NCI-H1048 (cell line): ENCODE measurements at places on chromosomes 5 and 9.

GRCh38 chr5:160506006-160507004 lies 84.7 kb downstream of the PTTG1 start:
- no peak for DNase-seq

GRCh38 chr9:77909306-77909705 lies 122.3 kb downstream of the GNAQ start:
- no peak for DNase-seq

- DNase-seq: no peak
Measured at GRCh38 chr5:171295299-171295698, 13.7 kb upstream of the TLX3 start.

- DNase-seq: no peak
Measured at GRCh38 chr5:117713585-117714198, 1139.1 kb upstream of the SEMA6A start.

GRCh38 chr5:38806775-38807258 lies 39.0 kb upstream of the OSMR start:
- DNase-seq: no peak

GRCh38 chr9:6552033-6552432 lies 93.5 kb downstream of the GLDC start:
- no peak for DNase-seq

GRCh38 chr5:44774279-44774880 lies 34.4 kb upstream of the MRPS30 start:
- DNase-seq: no peak

GRCh38 chr9:126000731-126001580 lies 253.8 kb downstream of the PBX3 start:
- DNase-seq: no peak

- no peak for DNase-seq
Measured at GRCh38 chr9:35538361-35539234, 48.7 kb downstream of the RUSC2 start.

DNA sequence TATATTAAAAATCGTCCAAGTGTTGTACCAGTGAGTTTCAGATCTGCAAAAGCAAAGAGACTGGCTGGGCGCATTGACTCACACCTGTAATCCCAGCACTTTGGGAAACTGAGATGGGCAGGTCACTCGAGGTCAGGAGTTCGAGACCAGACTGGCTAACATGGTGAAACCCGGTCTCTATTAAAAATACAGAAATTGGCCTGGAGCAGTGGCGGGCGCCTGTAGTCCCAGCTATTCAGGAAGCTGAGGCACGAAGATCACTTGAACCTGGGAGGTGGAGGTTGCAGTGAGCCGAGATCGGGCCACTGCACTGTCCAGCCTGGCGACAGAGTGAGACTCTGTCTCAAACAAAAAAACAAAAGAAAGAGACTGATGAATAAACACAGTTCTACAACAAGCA lies 18.3 kb upstream of the B4GALT1 start:
- no peak for DNase-seq

DNA sequence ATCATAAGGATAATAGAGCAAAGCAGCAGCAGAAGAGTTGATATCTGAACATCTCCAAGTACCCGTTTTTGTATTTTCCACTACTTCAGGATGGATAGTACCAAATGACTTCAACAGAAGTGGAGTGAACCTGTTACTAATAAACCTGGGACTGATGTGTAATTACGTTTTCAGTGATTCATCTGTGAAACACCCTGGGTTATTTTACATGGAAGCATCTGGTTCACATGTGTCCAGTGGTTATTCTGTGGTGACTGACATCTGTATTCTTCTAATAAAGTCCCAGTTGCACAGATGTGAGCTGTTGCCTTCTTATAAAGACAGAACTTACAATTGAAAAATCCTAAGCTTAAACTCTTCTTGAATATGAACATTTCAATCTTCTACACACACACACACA lies 139.7 kb upstream of the VCAN start:
- DNase-seq: no peak

- no peak for DNase-seq
Measured at GRCh38 chr5:140998921-140999410, 32.7 kb downstream of the PCDHAC2 start.

DNA sequence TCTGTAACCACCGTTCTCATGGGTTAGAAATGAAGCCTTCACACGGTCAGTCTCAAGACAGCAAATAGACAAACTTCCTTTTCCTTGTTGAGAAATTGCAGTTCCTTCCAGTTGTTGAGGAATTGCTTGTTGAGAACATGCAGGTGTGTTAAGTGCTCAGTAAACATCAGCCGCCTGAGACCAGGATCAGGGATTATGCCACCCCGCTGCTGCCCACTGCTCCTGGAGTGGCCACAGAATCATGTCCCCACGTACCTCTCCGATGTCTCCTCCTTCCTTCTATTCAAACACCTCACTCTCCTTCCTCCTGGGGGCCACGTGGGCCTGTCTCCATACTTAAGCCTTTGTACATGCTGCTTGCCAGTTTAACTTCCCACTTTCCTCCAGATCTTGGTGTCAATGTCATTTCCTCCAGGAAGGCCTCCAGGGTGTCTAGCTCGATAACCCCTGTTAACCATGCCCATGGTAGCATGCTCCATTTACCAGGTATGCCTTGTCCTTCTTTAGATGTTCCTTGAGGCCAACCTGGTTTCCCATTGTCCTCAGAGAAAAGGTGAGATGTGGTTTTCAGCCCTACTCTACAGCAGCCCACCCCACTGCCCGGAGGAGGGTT lies 33.8 kb upstream of the RPL26L1 start:
- DNase-seq: no peak

DNA sequence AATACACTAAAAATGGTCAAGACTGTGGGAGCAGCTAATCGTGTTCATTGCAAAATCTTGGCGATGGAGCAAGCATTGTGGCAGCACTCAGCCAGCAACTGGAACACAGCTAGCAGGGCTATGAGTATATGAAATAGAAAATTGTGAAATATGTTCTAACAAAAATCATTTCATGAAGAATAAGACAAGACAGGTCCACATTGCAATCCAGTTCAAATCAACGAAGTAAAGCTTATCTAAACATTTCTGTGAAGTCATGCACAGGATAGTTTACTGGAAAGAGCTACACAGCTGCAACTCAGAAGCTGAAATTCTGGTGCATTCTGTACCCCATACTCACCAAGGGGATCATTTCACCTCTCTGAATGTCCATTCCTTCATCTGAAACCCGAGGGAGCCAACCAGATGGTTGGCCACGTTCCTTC lies 5.3 kb upstream of the NFIL3 start:
- DNase-seq: no peak

DNA sequence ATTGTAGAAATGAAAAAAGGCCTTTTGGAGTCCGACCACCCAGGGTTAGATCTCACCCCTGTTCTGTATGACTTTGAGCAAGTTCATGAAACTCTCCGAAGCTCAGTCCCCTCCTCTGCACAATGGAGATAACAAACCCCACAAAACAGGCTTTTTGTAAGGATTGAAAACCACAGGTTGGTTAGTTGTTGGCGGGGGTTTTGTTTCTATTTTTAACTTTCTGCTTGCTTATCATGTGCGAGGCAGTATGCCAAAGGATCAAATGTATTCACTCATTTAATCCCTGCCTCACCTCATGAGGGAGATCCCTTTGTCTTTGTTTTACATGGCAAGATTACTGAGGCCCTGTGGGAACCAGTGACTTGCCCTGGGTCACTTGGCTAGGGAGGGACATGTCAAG lies 539.1 kb downstream of the CDK5RAP2 start:
- no peak for DNase-seq

DNA sequence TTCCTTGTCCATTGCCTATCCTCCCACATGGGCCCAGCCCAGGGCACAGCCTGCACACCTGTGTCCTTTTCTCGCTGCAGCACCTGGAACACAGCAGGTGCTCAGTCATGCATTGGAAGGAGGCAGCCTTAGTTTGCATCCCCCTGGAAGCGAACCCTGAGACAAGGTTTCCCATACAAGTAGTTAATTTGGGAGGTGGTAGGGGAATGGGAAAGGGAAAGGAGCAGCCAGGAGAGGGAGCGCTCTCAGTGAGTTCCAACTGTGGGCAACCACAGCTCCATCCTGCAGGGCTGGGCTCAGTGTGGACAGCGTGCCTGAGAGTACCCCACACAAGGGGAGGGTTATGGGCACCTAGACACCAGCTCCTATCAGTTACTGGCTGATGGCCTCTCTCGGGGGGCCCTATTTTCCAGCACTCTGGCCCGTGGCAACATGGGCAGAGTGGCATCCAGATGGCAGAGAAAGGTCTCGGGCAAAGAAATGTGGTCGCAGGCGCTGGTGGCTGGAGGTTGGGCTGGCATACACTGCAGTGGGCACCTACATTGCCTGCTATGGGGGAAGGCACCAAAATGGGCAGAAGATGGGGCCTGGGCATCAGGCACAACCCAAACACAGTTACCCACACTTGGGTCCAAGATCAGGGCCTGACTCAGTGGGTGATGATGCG lies 50.1 kb downstream of the TSPAN17 start:
- DNase-seq: no peak

DNA sequence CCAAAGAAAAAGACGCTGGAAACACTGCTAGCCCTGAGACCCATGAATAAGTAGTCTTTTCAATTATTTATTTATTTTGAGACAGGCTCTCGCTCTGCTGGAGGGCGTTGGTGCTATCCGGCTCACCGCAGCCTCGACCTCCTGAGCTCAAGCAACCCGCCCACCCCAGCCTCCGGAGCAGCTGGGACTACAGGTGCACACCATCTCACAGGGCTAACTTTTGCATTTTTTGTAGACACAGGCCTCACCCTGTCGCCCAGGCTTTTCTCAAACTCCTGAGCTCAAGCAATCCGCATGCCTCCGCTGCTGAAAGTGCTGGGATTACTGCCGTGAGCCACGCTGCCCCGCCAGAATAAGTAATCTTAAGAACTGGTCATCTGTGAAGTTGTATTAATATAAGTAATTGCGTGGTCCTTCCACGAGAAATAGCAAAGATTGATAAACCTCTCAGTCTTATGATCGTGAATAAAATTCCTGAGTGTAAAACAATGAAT lies 1.6 kb downstream of the ANXA2R start:
- DNase-seq: no peak
